ENCODE measurements at places on chromosomes 3 and 15.

GRCh38 chr15:43230640-43231115 is 9.9 kb upstream of the EPB42 start:
- no peak for DNase-seq

DNA sequence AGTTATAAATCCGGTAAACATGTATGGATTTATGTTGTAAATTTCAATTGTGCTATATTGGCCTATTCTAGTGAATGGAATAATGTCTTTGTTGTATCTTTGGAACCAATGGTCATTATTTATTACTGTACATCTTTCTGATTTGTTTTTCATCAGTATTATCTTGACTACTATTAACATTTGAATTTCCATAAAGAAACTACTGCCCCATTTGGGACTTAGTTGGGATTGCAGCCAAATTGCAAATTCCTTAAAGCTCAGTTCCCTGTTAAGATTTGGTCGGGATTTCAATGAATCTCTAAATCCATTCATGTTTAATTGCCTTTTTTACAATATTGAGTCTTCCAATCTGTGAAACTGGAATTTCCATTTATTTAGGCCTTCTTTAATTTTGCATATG is 822.4 kb upstream of the CADM2 start:
- no peak for DNase-seq

GRCh38 chr3:31067004-31067403 is 172.5 kb upstream of the GADL1 start:
- no peak for DNase-seq

DNA sequence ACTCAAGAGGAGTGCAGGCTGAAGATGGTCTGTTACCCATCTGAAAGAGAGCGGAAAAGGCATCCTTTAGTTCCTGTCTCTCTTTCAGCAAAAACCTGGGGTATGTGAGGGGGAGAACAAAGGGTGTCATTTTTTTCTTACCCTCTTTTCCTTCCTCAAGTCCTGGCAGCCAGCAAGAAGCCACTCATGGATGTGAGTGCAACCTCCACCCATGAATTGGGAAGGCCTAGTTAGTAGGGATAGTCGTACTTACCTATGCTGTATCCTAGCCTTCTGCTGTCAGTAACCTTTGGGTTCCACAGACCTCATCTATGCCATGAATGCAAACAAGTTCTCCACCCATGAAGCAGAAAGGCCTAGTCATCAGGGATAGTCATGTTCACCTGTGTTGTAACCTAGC is 472.8 kb downstream of the ZIC1 start:
- DNase-seq = no peak

DNA sequence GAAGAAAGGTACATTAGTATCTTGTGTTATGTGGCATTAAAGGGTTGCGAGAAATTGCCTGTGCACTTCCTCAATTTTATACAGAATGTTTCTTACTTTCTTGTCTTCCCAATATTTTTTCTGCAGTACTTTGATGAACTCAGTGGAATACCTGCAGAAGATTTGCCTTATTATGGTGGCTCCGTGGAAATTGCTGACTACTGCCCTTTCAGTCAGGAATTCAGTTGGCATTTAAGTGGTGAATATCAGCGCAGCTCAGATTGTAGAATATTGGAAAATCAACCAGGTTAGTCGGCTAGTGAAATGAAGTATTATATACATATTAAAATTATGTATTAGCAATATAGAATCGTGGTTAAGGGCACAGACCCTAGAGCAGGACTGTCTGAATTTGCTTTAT is 61.3 kb downstream of the LMLN start:
- no peak for DNase-seq

- DNase-seq = no peak
Observed at GRCh38 chr15:60316961-60317360, 80.8 kb downstream of the ANXA2 start.

DNA sequence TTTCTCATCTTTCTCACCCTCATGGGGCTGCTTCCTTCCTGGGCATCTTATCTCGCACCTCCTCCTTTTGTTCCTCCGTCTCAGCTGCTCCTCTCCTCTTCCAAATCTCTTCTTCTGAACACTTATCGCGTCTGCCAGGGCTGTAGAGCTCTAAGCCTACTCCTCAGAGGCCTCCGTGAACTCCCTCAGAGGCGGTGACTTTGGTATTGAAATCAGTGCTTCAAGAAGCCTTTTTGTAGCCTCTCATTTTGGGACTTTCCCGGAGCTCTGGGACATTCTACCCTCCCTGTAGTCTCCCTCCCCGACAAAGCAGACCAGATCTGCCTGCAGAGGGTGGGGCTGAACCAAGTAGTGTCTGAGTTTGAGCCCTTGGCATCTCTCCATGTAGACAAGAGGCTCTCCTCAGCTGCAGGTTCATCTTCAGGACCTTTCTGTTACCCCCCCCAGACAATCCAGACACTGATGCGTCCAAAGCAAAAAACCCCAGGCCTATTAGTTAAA is 17.5 kb upstream of the CPNE9 start:
- DNase-seq = no peak

All from CD4-positive, alpha-beta T cell treated with Interleukin-15 for 4 hours (primary cell).